T follicular helper cell (primary cell): ENCODE measurements at places on chromosomes 1 and 21.

DNA sequence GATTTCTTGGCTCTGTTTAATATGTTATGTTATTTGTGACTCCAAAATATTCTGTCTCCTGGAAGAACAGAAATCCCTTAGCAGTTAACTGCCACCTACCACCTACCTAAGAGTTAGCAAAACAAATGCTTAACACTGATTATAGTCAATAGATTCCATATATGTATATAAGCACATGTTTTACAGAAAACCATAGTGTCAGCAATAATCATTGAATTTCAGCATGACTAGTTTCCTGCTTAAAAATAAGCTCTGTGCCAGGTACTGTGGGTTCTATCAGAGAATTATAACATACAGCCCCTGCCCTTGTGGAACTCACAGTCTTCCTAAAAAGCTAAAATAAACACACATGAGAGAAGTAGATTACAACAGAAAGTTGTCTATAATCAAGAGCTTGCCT lies 561.9 kb upstream of the CAMK1G start:
- DNase-seq: no peak

DNA sequence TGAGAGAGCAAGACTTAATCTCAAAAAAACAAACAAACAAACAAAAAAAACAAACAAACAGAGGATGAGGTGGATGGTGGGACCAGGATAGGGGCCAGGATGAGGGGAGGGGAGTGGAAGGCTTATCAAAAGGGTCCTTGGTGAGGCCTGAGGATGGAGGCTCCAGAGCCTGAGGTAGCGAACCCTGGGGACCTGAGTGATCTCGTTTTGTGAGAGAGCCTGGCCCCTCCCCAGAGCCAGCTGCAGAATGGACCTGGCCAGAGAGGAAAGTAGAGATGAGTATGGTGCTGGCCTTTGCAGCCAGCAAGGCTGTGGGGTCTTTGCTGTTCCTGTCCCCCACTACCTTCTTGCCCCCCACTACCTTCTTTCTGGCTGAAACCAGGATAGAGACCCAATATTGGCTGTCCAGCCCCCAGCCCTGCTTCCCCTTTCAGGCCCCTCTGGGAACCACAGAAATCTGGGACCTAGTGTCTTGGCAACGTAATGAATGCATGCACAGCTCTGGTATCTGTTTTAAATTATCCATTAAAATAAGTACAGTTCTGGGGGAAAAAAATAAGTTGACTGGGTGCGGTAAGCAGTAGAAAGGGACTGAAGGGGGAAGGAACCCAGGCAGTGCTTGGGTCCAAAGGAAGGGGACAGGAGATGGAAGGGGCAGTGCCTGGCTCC lies 1.1 kb upstream of the LMNA start:
- no peak for DNase-seq

DNA sequence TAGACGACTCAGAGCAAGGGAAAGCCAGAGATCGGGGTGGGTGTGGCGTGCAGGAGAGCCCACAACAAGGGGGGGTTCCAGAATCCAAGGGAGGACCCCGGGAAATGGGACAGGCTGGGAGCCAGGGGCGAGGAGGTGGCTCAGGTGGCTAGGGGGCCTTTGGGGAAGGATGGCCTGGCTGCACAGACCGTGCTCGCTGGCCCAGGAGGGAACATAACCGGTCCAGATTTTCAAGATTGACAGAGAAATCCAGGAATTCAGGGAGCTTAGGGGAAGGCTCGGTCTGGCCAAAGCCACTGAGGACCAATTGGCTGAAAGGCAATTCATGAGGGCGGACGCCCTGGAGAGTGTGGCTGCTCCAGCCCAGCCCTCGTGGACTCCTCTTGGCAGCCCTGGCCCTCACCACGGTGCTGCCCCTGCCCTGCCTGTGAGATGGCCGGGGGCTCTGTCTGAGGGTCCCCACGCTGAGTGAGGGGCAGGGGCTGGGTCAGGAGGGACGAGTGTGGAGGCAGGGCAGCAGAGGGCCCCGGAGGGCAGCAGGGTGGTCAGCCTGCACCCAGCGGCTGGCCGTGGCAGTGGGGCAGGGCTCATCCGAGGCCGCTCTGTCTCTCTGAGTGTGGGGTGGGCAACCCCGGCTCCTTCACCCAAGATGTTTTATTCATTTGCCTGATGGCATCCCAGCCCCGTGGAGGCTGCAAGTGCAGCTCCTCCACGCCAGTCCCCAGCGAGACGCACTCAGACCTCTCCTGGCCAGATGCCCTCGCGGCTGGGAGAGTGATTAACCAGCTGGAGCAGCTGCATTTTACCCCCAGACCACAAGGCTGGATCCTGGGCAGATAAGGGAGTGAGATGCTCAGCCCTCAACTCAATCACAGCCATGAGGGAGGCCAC lies 5.6 kb upstream of the LRRC3 start:
- no peak for DNase-seq

DNA sequence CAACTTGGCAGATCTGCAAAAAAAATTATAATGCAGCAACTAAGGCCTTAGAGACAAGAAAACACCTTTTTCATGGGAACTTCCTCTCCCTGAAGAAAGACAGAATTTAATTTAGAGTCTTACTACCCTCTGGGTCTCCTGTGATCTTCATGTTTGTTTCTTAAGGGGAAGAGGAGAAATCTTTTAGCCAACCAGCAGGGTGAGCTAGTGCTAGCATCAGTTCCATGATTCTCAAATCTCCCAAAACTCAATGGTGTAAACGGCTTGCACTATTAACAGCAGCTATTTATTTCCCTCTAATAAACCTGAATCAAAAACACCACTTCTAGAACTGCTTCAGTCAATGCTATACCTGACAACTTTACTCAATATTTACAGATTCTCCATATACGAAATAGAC lies 3.8 kb downstream of the ZNF644 start:
- DNase-seq: no peak

DNA sequence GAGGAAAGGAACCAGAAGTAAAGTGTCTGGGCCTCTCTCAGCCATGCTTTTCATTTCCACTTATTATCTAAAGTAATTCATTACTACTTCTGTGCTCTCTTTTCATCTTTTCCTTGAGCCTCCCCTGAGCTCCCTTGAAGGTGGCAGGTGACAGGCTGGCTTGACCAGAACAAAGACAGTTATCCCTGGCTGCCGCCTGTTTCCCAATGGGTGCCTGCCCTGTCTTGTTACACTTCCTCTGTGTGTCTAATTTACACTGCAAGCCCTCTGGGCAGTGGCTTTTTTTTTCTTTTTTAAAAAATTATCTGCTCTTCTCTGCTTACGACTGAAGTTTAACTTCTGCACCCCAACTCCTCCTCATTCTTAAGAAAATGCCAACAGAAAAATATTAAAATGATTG lies 113.4 kb downstream of the NGF start:
- DNase-seq: no peak

- no peak for DNase-seq
These were observed 5.9 kb downstream of the TMEM201 start for GRCh38 chr1:9594471-9595155.

- DNase-seq: no peak
These were observed 99.7 kb upstream of the WLS start for GRCh38 chr1:68332041-68332440.

GRCh38 chr21:43797925-43798715 lies 8.7 kb downstream of the RRP1 start:
- DNase-seq: no peak

GRCh38 chr1:238604357-238604756 lies 713.6 kb upstream of the ZP4 start:
- DNase-seq: no peak

GRCh38 chr1:223207293-223208066 lies 64.4 kb upstream of the TLR5 start:
- no peak for DNase-seq

- no peak for DNase-seq
These were observed 216.3 kb downstream of the KCNH1 start for GRCh38 chr1:210917560-210918169.

GRCh38 chr1:201282931-201283829 lies at the start of gene PKP1:
TSS of gene PKP1 (plus strand) at chr1:201283506. CDS start at chr1:201283703, 197 bp downstream.
- DNase-seq: no peak

- no peak for DNase-seq
These were observed 20.0 kb downstream of the SCYL3 start for GRCh38 chr1:169873582-169874199.

GRCh38 chr1:235415008-235415904 lies 48.0 kb downstream of the TBCE start:
- DNase-seq: peak; percentile 39

- DNase-seq: no peak
These were observed 48.9 kb downstream of the MEF2D start for GRCh38 chr1:156451505-156452160.

GRCh38 chr1:176165573-176165972 lies 41.5 kb downstream of the COP1 start:
- DNase-seq: no peak

DNA sequence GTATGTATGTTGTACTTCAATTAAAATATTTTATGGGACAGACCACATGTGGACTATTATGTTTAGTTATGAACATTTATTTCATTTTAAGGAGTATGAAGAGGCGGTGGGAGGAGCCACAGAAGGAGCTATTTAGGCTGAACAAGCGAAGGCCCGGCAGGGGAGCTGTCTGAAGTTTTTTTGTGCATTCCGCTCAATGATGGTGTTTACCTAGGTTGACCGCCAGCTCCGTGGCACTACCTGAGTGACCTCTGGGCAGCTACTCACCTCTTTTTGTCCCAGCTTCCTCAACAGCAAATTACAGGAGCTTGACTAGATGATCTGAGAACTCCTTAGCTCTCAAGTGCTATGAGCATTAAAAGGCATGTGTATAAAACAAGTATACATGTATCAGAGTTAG lies 32.7 kb upstream of the C1orf198 start:
- no peak for DNase-seq
